ENCODE measurements at places on chromosomes 2 and 18.

DNA sequence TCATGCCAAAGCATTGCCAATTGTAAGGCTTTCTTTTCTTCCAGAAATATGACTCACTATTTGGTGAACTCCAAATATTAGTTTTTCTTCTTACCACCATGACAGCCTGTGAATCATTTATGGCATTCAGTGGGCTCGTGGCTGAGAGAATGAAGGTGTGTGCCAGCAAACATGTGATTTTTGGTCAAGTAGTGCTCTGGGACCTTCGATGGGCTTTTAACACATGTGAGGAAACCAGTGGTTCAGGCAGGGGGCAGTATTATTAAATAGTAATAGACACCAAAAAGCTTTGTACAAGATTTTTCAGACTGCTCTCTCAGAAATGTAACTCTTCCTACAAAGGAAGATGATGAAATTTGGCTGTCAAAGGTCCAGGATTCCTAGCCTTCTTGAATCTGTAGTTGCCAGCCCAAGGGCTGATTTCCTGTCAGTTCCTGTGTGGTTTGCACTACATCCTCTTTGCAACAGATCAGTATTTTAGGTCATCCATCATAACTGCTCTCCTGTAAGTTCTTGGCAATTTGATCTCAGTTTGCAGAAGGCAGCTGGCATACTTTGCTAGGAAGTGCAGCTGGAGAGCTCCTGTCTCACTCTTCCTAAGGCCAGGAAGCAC is 64.3 kb downstream of the BABAM2 start:
- peak; percentile 52 for DNase-seq

DNA sequence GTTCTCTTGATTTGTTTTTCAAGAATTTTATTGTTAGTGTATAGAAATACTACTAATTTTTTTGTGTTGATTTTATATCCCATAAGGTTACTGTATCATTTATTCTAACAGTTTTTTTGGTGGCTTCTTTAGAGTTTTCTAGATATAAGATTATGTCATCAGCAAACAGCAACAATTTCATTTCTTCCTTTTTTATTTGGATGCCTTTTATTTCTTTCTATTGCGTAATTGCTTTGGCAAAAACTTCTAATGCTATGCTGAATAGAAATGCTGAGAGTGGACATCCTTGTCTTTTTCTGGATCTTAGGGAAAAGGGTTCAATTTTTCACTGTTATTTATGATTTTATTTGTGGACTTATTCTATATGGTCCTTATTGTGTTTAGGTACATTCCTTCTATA is 298.8 kb downstream of the RPRM start:
- no peak for DNase-seq

- no peak for DNase-seq
These were observed 54.9 kb downstream of the R3HDM1 start for GRCh38 chr2:135586148-135586547.

GRCh38 chr2:176079285-176079830 is 4.4 kb downstream of the EVX2 start:
- DNase-seq, result no peak

- DNase-seq, result no peak
These were observed 559.5 kb downstream of the PIK3C3 start for GRCh38 chr18:42514512-42514911.

DNA sequence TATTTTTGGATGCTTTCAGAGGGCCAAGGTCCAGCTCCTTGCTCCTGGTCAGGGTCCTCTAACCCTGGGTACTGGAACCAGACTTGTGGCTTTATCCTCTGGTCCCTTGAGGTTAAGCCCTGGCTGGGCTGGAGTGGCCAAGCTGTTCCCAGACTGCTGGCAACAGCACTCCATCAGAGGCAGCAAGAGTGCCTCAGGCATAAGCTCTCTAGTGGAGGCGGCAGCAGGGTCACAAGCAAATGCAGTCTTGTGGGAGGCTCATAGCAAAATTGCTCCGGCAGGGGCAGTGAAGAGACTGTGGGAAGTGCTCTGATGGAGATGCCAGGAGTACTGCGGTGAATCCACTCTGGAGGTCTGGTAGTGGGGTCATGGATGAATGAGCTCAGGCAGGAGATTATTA is 128.9 kb upstream of the OTOS start:
- no peak for DNase-seq

DNA sequence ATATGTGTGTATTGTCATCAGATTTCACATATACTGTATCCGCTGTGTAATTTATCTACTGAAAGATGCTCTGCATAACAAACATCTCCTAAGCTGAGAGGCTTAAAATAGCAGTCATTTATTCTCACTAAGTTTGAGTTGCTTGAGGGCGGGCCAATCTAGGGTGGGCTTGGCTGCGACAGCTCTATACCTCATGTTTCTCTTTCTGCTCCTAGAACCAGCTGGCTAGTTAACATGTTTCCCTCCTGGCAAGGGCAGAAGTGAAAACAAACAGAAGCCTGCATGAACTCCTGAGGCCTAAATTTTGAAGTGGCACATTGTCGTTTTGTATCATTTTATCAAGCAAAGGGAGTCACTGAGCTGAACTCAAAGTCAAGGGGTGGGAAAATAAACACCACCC is 585.0 kb upstream of the VRK2 start:
- no peak for DNase-seq

DNA sequence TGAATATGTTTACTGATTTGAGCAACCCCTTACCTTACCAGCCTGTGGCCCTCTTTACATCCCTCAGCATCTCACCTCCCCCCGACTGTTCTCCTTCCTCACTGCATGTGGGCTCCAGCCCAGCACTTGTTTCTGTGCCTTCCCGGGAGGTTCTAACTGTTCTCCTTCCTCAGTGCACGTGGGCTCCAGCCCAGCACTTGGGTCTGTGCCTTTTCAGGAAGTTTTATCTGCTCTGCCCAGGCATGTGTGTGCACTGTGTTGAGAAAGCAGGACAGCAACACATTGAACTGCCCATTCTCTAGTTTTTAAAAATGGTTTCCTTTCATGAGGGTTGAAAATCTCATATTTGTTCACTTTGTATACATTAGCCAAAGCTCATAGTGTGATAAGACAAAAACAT is 158.4 kb downstream of the ATP9B start:
- DNase-seq, result no peak

- no peak for DNase-seq
These were observed 603.5 kb downstream of the XIRP2 start for GRCh38 chr2:167491788-167492187.

GRCh38 chr2:62287899-62288880 is 92.3 kb downstream of the B3GNT2 start:
- DNase-seq, result peak; percentile 18

- no peak for DNase-seq
These were observed 207.1 kb downstream of the ACKR3 start for GRCh38 chr2:236776695-236777251.

- DNase-seq, result no peak
These were observed 54.8 kb downstream of the SEMA4F start for GRCh38 chr2:74708883-74709282.

DNA sequence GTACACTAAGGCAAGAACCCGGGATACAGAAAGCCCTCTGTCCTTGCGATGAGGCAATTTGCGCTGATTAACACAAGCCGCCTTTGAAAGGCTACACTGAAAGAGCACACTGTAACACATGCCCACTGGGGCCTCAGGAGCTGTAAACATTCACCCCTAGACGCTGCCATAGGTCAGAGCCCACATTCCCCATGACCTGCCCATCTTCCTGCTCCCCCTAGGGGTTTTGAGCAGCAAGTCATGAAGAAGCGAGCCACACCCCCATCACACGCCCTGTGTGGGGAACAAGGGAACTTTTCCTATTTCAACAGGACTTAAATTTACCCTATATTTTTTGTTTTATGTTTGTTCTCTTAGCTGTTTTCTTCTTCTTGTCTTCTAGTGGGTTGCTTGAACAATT is 47.8 kb upstream of the SLC4A10 start:
- no peak for DNase-seq

GRCh38 chr2:189627789-189628188 is 33.5 kb upstream of the ASNSD1 start:
- DNase-seq, result no peak

DNA sequence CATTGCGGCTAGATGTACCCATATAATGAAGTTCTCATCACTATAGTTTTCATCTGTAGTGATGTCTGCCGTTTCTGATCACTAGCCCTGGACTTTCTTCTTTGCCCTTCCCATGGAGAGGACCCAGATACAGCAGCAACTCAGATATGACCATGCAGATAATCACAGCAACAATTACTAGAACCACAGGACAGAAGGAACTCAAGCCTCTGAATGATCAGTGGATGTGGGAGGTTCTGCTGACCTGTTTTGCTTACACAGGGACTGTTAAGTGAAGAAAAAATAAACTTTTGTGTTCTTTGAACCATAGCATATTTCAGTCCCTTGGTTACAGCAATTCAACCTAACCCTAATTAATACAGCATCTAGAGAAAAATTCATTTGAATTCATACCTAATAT is 62.7 kb downstream of the ACVR1 start:
- DNase-seq, result no peak

GRCh38 chr18:50428531-50429206 is 53.8 kb downstream of the SKA1 start:
- no peak for DNase-seq

- DNase-seq, result no peak
These were observed 284.9 kb downstream of the OSR1 start for GRCh38 chr2:19073522-19073921.

GRCh38 chr18:34223164-34223892 is 1.4 kb downstream of the NOL4 start:
- no peak for DNase-seq

GRCh38 chr2:239466061-239466754 is 65.4 kb upstream of the HDAC4 start:
- DNase-seq, result no peak

- DNase-seq, result no peak
These were observed 43.8 kb upstream of the ITPRID2 start for GRCh38 chr2:181847702-181848101.

GRCh38 chr2:25286723-25287483 is 54.8 kb downstream of the DNMT3A start:
- DNase-seq, result no peak

GRCh38 chr2:134086594-134087219 is 167.2 kb upstream of the MGAT5 start:
- DNase-seq, result no peak

DNA sequence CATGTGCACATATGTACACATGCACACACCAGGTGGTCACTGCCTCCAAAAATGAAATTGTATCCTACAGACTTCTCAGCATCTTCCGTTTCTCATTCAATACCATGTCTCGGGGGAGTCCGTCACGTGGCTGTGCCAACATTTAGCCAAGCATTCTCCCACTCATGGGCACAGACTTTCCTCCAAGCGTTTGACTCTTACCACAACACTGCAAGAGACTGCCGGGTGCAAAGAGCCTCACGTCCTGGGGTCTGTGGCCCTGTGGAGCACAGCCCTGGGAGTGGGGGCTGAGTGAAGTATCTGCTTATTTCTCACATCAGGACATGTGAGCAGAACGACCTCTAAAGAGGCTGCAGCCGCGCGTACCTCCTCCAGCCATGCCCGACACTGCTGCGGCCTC is 28.0 kb downstream of the HDAC4 start:
- no peak for DNase-seq

- no peak for DNase-seq
These were observed 447.6 kb upstream of the POU3F3 start for GRCh38 chr2:104406261-104406726.

DNA sequence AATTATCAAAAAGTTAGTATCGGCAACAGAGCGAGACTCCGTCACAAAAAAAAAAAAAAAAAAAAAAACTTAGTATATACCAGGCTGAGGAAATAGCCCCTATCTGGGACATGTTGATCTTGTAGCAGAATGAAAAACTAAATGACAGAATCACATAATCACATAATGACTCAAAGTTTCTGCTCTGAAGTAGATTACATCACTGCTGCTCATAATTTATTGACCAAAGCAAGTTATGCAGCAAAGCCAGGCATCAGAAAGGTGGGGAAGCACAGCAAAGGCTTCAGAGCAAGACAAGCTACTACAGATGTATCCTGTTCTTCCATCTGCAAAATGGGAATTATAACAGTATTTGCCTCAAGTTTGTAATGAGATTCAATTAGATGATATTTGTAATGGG is 68.1 kb downstream of the BOD1L2 start:
- DNase-seq, result no peak

GRCh38 chr2:29607038-29607420 is 314.4 kb downstream of the ALK start:
- DNase-seq, result no peak

DNA sequence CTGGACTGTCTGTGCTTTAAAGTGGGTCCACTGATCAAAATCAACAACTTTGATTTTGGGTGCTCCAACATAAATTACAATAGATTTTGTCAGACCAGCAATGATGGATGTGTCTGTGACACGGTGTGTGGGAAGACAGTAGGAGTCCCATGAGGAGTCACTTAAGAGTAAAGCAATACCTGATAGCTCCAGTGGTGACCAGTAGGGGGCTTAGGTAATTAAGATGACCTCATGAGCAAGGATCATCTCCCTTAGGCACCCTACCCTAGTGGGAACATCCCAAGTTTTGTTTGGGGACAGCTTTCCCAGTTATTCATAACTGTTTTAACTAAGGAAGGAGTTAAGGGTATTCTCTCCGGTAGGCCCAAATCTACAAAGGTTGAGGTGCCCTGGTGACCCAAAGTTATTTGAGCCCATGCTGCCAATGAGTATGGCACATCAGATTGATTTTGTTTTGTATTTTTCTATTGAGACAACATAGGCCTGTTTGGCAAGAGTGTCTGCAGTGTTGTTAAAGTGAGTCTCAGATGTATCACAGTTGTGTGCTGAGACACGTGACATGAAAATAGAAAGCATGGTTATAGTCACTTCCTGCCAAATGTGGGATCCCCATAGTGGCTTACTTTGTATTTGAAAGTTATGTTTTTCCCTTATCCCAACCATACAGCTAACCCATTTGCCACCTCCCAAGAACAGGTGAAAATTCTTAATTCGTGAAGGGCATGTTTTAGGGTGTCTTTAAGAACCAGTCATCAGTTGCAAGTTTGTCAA is 1337.6 kb upstream of the SLC39A10 start:
- DNase-seq, result no peak

DNA sequence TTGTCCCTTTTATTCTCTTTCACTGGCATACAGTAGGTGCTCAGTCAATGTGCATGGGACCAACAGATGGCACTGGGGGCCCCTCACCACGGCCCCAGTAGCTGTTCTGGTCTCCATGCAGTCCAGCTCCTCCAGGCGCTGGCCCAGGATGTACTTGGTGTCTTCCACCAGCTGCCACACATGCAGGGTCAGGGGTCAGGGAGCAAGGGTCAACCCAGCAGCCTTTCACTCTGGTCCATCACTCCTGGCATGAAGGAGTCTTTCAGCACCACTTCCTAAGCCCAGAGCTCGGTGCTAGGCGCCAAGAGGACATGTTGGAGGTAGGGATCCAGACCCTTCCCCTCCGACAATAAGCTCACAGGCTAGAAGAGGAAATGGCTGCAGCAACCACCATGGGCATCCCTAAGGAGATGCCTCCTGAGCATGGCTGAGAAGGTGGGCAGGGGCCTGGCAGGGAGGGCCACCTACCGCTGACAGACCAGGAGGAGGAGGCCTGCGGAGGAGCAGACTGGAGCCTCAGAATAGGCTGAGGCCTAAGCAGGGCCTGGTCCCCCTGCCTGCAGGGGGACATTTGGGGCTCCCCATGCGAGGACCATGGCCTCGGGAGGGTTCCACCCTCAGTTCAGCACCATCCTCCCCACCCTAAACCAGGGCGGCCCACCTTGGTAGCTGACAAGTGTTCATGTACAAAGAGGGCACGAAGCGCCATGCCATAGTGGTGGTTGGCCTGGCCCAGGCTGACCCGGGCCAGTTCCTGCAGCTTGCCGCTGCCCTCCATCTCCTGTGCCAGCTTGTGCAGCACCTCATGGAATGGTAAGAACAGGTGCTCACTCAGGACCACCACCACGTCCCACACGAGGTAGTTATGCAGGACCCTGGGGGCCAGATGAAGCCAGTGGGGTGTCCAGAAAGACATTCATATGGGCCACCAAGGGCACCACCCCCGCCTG is 10.2 kb downstream of the ALPG start:
- no peak for DNase-seq

GRCh38 chr2:57893786-57894185 is 152.8 kb upstream of the VRK2 start:
- DNase-seq, result no peak
